ENCODE measurements at places on chromosomes 4 and X.

- DNase-seq = no peak
Observed at GRCh38 chr4:166662266-166662843, 571.9 kb downstream of the SPOCK3 start.

DNA sequence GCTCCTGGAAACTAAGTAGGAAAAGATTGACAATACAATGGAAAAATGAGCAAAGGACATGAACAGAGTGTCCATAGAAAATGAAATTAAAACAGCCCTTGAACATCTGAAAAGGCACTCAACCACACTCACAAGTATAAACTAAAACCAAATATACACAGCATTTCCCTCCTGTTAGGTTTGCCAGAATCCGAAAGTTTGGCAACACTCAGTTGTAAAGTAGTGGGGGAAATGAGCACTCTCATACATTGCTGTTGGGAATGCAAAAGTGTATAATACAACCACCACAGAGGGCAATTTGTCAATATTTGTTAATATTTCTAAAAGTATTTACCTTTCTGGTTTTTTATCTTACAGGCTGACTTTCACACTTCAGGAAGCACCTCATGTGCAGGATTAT is 84.2 kb upstream of the TMEM164 start:
- DNase-seq = no peak

- no peak for DNase-seq
Observed at GRCh38 chr4:114163051-114163450, 183.6 kb upstream of the ARSJ start.

GRCh38 chrX:87310780-87311179 is 206.8 kb upstream of the KLHL4 start:
- DNase-seq = no peak

DNA sequence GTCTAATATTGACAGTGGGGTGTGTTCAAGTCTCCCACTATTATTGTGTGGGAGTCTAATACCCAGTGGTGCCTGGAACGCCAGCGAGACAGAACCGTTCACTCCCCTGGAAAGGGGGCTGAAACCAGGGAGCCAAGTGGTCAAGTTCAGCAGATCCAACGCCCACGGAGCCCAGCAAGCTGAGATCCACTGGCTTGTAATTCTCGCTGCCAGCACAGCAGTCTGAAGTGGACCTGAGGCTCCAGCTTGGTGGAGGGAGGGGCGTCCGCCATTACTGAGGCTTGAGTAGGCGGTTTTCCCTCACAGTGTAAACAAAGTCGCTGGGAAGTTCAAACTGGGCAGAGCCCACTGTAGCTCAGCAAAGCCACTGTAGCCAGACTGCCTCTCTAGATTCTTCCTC is 407.3 kb downstream of the DMD start:
- no peak for DNase-seq

DNA sequence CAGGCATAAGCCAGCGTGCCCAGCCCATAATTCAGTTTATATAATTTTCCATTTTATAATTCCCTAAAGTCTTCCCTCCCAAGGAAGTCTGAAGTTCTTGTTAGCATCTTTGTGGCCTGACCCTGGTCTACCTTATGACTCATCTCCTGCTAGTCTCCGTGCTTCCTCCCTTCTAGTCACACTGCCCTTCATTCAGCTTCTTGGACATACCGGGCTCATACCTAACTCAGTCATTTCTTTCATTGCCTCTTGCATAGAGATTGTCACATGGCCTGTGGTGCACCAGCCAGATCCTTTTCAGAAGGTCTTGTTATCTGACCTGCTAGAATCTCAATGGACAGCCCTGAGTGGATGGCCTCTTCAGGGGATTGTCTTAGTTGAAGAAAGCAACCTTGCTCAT is 22.8 kb upstream of the MAML3 start:
- no peak for DNase-seq

DNA sequence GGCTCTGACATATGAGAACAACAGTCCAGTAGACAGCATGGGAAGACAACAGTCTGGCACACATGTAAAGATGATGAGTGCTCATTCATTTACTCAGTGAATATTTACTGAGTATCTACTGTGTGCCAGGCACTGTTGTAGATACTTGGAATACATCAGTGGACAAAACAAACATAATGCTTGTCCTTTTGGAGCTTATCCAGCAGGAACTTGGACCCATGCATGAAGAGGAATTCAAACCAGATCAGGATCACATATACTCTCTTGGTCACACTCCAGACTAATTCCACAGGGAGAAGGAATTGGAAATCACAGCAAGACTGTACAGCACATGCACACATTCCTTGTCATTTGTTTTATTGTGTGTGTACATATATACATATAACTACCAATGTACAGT is 217.6 kb upstream of the TTC29 start:
- DNase-seq = no peak

GRCh38 chr4:2685541-2685940 is 70.6 kb downstream of the TNIP2 start:
- DNase-seq = no peak

DNA sequence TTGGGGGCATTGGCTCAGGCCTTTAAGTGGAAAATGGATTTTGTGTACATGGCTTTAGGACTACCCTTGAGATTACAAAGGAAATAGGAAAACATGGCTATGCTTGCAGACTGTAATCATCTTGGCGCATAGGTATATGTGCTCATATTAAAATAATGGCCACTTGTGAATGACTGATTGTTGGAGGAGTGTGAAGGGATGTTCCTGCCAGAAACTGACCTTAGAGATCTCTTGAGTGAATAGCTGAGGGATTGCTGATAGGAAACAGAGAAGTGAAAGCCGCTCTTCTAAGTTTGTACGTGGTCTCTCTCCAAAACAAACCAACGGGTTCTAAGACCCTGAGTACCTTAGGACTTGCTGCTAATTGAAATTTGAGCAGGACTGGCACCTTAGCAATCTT is 186.0 kb downstream of the MGST2 start:
- no peak for DNase-seq
